ENCODE measurements at places on chromosomes 13 and 19.

DNA sequence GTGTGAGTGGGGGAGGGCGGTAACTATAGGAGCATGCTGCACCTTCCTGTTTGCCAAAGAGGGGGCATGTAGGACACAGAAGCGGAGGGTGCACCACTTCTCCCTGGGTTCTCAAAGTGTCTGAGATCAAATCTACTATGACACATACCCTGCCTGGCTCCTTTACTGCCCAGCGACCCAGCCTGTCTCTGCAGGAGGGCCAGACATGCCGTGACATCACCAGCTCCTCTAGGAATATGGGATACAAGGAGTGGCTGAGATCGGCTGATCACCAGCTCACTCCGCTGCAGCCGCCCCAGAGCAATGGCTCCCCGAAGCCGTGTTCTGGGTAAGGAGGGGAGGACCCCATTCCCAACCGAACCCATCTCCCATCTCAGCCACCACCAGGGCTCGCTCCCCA, 16.4 kb upstream of the IGFL1 start:
- no peak for DNase-seq

DNA sequence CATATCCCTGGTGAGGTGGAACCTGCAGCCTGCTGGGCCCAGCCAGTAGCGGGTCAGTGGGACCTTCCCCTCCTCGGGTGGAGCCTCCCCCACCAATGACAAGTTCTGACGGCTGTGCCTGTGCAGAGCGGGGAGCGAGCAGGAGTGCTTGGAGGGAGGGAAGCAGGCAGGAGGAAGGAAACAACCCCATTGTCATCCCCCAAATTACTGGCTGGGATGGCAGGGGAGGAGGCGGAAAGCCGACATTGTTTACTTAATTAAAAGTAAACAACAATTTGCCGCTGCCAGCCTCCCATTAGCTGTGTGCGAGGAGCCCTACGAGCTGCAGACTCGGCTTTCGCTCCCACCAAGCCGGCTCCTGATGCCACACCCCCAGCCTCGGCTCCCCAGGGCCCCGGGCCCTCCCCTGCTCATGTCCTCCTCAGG, 45.5 kb downstream of the LYL1 start:
- no peak for DNase-seq

- peak; percentile 74 for DNase-seq
Measured at GRCh38 chr19:39212375-39212742, 8.3 kb upstream of the SYCN start.

DNA sequence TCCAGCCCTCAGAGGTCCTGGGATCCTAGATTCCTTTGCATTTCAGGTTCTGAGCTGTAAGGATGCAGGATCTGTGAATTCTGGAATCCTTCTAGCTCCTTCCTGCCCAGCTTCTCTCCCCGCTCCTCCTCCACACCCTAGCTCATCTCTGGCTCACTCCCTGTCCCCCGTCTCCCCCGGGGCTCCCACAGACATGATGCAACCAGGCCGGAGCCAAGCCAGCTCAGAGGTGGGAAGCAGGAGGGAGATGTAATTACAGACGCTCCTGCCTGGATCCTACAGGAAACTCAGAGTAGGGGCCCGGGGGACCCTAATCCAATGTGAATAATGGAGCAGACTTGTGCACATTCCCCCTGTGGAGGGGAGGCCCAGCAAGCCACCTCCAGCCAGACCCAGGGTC, 4.5 kb downstream of the GNG8 start:
- DNase-seq = no peak

GRCh38 chr13:35787937-35788336, 311.4 kb upstream of the MAB21L1 start:
- no peak for DNase-seq

DNA sequence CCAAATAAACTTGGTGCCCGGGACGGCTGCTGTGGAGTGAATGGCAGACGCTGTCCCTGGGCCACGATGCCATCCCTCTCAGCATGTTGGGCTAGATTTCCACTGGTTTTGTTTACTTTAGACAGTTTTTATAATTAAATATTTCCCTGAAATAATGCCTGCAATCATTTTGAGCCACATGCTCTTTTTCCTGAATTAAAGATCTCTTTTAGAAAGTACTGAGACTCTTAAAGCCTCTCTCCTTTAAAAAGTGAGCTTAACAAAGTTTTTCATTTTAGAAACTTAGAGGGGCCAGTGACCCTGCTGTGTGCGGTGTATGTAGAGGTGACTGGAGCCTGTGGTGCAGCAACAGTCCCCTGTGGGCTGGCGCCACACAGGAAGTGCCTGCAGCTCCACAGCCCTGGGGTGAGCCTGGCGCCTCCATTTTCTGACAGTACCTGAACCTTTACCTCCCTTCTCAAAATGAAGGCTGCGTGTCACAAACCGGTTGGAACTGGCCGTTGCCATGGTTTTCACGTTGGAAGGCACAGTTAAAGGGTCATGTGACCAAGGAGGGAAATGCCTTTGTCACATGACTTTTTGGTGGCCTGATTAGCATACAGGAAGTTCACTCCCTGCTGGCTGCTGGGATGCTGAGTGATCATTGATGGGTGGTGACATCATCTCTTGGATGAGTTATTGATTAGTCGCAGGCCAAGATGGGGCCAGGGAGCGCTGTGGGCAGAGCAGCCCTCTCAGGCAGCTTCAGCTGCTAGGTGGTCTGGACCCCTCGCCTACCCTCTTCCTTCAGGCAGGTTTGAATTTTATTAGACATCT, 26.3 kb downstream of the TSSK6 start:
- DNase-seq = peak; percentile 97

GRCh38 chr13:63117710-63118109, 1702.1 kb upstream of the PCDH20 start:
- DNase-seq = no peak

- no peak for DNase-seq
Measured at GRCh38 chr19:58089846-58090245, 8.2 kb downstream of the ZSCAN18 start.

DNA sequence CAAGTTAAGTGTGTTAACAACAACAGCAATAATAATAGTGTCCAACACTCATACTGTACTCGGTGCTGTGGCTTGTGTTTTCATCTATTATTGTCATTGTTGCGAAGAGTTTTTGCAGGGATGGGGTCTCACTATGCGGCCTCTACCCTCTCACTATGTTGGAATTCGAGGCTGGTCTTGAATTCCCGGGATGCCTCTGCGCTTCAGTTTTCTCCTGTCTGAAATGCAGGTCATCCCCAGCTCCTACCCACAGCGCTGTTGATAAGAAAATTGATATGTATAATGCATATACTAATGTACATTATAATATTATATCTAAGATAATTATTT, 4.9 kb upstream of the SBK3 start:
- no peak for DNase-seq

DNA sequence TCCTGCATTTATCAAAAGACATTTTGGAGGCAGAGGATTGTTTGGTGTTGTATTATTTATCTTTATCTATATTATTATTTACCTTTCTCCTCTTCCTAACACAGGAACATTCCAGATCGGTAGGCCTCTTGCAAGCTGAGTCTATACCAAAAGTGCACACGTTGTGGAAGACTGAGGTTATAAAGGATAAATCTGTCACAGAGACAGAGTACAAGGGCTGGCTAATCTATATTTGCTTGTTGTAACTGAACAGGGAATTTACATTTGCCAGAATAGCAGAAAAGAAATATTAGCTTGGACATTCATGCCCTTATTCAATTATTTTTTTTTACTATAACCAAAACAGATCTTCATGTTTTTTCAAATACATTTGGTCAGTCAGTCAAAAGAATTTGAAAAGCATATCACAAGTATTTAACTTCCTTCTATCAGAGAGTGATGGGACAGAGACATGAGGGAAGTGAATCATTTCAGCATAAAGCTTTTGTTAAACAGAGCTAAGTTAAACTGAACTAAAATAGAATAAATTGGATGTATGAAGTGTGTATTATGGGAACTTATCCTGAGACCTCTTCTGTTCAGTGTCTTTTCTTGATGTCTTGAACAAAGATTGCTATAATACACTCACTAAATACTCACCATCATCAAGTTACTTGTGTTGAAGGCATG, 352.5 kb downstream of the DNAJC15 start:
- no peak for DNase-seq

DNA sequence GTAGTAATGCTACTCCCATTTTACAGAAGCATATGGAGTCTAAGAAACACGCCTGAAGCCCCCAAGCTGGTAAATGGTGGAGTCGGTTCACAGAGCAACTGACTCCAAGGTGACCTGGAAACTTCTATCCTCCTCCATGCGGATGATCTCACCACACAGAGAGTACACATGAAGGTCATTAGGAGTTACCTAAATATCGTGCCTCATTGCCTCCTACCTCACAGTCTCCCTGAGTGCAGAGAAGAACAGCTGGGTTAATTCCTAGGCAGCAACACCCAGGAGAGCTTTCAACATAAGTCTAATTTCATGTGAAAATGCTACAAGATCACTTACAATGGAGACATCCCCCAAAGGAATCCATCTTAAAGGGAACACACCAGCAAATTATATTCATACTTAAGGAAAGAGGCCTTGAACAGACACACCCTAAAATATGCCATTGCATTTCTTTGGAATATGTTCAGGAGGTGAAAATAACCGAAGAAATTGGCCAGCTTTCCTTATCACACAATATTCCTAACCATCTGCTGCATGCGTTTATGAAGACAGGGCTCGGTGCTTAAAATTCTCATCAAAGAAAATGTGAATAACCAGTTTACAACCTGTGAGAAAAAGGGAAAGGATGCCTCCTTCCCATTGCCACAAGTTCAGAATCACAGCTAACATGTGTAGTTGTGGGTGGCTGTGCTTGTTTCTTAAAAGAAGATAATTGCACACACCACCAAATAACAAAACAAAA, 203.6 kb upstream of the NBEA start:
- no peak for DNase-seq

DNA sequence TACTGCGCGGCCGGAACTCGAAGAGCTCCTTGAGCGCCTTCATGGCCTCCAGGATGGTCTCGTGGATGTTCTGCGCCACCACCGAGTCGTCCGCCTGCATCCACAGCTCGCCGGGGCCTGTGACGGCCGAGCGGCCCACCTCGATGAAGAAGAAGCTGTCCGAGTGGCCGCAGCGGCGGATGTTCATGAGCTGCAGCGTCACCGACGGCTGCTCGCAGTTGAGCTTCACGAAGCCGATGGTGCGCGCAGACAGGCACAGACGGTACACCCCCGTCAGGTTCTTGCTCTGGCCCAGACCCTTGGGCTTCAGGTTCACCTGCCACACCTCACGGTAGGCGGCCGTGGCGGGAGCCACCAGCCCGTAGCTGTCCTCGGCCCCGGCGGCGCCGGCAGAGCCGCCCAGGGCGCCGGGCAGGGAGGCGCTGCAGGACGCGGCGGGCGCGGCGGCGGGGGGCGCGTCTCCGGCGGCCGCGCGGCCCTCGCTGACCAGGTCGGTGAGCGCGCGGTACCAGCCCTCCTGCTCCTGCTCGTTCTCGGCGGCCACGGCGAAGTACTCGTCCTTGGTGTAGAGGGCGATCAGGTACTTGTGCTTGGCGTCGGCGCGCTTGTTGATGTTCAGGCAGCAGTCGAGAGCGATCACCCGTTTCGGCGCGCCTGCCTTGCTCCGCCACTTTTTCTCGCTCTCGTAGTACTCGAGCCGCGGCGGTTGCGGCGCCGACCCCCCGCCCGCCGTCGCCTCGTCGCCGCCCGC, 1.1 kb downstream of the IRS2 start:
- DNase-seq = peak; percentile 44

All from CD4-positive, alpha-beta T cell treated with Interleukin-10 for 1 hour (primary cell).